Activated naive CD4-positive, alpha-beta T cell (primary cell): ENCODE measurements at places on chromosomes 1 and 21.

DNA sequence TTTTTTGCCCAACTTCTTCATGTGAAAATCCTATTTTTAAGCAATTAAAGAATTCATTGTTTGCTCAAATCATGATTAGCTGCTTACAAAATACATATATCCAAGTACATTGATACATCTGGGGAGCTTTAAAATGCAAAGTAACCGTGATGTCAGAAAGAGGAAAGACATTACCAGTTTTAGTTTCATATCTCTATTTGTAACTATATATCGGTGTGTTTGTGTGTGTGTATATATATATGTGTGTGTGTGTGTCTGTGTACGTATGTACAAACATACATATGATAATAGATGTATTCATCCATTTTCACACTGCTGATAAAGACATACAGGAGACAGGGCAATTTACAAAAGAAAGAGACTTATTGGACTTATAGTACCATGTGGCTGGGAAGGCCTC, 310.1 kb downstream of the DPYD start:
- DNase-seq, result no peak

GRCh38 chr1:234709473-234710228, 99.7 kb upstream of the IRF2BP2 start:
- DNase-seq, result no peak

GRCh38 chr1:79082233-79082632, 75.7 kb upstream of the ADGRL4 start:
- no peak for DNase-seq

- DNase-seq, result no peak
Observed at GRCh38 chr1:58857680-58858673, 74.1 kb upstream of the JUN start.

- no peak for DNase-seq
Observed at GRCh38 chr1:90715309-90715708, 1.8 kb downstream of the BARHL2 start.

GRCh38 chr1:59560807-59561450, 253.8 kb upstream of the HOOK1 start:
- DNase-seq, result no peak

DNA sequence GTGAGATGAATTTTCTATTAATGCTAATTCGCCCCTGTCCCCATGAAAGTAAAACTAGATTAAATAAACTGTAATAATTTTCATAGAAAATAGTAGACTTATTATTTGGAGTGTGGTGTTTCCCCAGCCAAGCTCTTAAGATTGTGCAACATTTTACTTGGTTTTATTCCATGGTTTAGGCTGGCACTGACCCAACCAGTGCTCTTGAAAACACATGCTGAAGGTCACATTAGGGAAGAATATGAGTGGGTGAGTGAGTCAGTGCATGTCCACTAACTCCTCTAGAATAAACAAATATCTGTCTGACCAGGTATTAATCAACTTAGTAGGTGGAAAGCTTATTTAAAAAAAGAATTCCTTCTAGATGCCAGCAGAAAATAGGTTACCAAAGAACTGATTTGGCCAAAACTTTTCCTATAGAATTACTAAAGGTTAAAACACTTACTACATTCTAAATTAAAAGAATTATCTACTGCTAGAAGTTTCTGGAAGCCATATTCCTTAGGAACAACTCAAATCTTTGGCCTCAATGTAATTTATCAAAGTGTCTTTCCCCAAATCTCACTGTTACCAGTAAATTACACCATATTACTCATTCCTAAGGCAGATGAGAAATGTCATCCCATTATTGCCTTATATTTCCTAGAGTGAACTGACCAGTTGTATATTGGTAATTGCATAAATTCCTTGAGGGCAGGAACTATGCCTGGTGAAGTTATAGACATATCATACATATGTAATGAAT, 89.7 kb upstream of the RGS1 start:
- DNase-seq, result no peak

DNA sequence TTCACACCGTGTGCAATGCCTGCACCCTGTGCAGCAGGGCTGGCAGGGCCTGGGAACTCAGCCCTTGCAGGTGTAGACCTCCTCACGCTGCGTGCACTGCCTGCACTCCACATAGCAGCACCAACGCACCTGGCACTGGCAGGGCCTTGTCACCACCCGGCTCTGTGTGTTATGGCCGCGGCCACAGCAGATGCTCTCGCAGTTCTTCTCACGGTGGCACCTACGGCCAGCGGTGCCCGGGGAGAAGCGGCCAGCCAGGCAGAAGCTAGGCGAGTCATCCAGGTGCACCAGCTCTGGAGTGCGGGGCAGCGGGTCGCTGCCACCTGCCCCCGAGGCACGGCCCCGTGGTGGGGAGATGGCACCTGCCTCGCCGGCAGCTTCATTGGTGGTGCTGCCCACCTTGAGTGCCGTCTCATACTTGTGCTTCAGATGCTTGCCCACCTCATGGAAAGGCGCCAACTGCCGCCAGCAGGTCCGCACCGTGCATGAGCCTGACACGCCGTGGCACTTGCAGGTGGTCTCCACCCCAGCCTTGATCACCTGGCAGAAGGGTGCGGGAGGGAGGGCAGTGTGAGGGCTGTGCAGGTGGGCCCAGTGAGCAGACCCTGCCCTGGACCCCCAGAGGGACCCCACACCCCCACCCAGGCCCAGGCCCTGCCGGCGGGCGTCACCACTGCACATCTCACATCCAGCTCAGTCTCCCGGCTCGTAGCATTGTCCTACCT, 26.1 kb downstream of the WNT9A start:
- DNase-seq, result no peak

DNA sequence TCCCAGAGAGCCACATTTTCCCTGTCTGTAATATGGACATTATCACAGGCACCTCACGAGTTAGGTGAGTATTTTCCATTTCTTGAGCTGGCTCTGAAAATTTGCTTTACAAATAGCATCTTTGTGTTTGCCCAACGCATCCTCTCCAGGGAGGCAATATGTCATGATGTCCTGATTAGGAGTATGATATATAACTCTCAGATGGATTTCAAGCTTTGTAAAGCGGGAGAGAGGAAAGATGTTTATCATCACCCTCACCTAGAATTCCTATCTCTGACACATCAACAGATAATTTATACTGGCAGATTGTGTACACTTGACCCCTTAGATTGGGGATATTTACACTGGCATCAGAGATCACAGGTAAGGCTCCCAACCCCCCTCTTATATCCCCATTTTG, 730.7 kb upstream of the RGS18 start:
- no peak for DNase-seq

DNA sequence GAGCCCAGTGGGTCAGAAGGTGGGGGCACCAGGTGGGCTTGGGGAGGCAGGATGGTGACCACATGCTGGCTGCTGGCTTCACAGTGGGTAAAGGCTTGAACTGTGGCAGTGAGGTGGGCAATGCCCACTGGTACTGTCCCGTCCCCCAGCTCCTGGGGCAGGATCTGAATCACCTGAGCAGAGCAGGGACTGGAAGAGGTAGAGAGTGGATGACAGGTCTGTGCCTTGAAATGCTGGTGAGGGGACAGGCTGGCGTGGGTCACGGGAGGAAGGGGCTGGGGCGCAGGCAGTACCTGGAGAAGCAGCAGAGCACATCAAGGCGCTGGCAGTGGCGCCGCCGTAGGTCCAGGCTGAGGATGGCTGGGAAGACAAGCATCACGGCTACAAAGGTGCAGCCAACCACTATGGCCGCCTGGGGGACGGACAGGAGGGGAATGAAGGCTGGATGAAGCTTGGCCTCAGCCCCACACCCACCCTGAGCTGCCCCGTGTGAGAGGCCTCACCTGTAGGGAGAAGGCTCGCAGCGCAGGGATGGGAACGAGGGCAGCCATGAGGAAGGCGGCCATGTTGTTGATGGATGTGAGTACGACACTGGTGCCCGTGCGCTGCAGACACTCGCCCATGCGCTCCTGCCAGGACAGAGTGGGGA, 14.9 kb downstream of the PTCH2 start:
- DNase-seq, result no peak

DNA sequence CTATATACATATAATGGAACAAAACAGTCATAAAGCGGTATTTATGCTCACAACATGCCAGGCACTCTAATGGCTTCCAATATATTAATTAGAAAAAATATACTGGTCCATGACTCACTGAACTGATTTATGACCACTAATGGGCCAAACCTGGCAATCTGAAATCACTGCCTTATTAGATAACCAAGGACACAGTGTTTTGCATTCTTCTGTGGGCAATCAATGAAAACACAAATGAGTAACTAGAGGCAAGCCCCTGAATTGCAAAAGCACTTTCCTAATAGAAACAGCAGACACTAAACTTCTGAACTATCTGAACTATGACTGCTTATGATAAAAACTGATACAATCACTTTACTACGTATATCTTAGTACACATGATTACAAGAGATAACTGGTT, 3.5 kb downstream of the GCLM start:
- DNase-seq, result no peak

- DNase-seq, result no peak
Observed at GRCh38 chr1:84583648-84584047, 9.4 kb upstream of the CTBS start.

DNA sequence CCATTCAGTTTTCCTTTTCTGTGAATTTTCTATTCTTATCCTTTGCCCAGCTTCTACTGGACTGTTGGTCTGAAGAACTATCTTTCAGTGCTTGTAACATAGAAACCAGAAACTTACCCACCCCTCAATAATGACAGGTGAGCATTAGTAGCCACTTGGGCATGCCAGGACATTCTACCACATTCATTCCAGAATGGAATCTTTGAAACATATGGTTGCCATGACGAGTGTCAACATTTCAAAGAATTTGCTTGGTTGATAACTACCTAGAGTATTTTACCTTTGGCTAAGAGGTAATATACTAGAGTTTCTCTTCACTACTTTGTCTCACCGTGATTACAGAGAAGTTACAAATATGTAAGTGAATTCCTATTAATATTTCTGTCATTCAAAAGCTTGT, at the start of gene MROH9:
Gene MROH9, plus strand, starts transcription at position 304 of the 400 bp plus-strand sequence. CDS start 10,023 bp downstream, outside the sequence.
- no peak for DNase-seq

DNA sequence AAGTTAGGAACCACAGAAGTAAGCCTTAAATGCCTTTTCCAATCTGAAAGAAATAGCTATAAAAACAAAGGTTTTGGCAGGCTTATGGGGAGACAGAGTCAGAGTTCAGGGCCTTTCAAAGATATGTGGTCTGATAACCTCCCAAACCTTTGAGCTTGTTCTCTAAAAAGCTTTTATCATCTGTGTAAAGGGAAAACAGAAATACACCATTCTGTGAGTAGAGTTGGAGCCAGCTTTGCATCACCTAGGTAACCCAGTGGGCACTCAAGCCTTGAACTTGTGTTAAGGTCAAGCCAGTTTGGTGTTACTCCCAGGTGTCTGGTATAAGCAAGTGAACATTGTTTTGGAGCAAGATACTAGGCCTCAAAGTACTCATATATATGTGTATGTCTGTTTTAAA, 50.1 kb downstream of the LAMC1 start:
- DNase-seq, result no peak

- no peak for DNase-seq
Observed at GRCh38 chr1:90969241-90969640, 52.6 kb downstream of the ZNF644 start.

DNA sequence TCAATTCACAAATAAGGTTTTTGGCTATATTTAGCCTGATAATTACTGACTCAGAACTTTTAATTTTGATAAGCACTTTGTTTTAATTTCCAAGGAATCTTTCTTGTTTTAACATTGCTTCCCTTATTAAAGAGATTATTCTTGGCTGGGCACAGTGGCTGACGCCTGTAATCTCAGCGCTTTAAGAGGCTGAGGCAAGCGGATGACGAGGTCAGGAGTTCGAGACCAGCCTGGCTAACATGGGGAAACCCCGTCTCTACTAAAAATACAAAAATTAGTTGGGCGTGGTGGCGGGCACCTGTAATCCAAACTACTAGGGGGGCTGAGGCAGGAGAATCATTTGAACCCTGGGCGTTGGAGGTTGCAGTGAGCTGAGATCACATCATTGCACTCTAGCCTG, 13.8 kb downstream of the ALG14 start:
- DNase-seq, result no peak

DNA sequence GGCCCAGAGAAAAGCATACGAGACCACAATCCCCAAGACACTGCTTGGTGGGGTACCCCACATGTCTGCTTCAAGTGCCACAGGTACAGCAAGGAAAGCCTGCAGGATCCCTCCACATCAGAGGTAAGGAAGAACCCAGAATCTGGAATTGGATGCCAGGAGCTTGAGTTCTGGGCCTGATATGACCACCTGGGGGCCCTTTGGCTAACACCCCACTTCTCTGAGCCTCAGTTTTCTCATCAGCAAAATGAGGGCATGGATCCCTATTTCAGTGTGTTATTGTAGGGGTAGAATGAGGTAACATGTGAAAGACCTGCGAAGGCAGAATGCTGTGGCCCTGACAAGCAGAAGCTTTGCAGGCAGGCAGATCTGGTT, 24.5 kb downstream of the NAV1 start:
- no peak for DNase-seq

GRCh38 chr1:42933060-42933586, 25.5 kb downstream of the SLC2A1 start:
- DNase-seq, result no peak

- DNase-seq, result no peak
Observed at GRCh38 chr1:161242313-161242712, 4.3 kb upstream of the NR1I3 start.

- DNase-seq, result no peak
Observed at GRCh38 chr21:23952269-23952668, 1655.0 kb downstream of the MRPL39 start.

GRCh38 chr1:220344745-220345144, 72.5 kb upstream of the RAB3GAP2 start:
- DNase-seq, result no peak

- no peak for DNase-seq
Observed at GRCh38 chr1:245961137-245961540, 545.9 kb downstream of the SMYD3 start.

GRCh38 chr1:101233495-101233894, 3.3 kb upstream of the S1PR1 start:
- no peak for DNase-seq

- no peak for DNase-seq
Observed at GRCh38 chr1:228398741-228399461, 7.7 kb downstream of the TRIM11 start.

DNA sequence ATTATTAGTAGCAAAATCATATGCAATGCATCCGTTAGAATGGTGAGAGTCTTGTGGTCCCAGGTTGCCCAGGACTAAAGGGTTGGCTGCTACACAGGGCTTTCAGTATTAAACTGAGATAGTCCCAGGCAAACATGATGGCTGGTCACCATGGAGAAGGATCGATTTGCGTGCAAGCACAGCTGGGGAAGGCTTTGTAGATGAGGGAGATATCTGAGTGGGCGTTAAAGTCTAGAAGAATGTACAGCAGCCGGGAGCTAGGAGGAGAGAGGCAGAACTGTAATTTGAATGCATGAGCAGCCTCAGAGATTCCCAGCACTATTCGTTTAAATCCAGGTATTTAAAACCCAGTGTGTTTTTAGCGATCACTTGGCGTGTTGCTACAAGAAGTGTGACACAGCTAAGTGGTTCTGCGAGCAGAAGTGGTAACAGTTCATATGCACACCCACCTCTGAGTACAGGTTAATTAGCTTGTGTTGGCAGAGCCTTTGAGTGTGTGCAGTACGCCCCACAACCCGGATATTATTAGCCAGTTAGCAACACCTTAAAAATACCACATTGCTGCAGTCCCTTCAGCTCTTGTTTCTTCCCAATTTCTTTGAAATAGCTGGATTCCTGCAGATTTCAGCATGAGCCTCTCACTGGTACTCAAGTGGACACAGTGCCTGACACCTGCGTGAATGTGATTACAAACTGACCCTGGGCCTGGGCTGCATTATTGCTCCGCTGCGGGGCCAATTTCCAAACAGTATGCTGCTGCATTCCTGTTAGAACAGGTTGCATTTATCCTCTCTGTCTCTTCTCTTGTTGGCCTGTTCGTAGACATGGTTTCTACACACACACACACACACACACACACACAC, 67.2 kb upstream of the SCAF4 start:
- no peak for DNase-seq

- DNase-seq, result no peak
Observed at GRCh38 chr1:93620841-93621210, 60.8 kb downstream of the BCAR3 start.
